ENCODE measurements at places on chromosomes 16 and 17. TPM values are rescaled to one million over a fixed set of nuclear protein-coding genes. Genes with fewer than 3 reads are reported as not detected.

Gene GCGR
- 6.7 TPM for total RNA-seq

Gene NFATC3
- 33.1 TPM for total RNA-seq

Gene GPR179
- total RNA-seq = 0.07 TPM

Gene TRIM47
- 2.1 TPM for total RNA-seq

Gene MT1A
- not detected for total RNA-seq

Gene CTRL
- total RNA-seq = 2.8 TPM

Gene KRT23
- not detected for total RNA-seq

Gene TBC1D3
- not detected for total RNA-seq

Data from glutamatergic neuron (in vitro differentiated cells).